ENCODE measurements at places on chromosomes 4 and X. TPM values are rescaled to one million over a fixed set of nuclear protein-coding genes. Genes with fewer than 3 reads are reported as not detected.

DNA sequence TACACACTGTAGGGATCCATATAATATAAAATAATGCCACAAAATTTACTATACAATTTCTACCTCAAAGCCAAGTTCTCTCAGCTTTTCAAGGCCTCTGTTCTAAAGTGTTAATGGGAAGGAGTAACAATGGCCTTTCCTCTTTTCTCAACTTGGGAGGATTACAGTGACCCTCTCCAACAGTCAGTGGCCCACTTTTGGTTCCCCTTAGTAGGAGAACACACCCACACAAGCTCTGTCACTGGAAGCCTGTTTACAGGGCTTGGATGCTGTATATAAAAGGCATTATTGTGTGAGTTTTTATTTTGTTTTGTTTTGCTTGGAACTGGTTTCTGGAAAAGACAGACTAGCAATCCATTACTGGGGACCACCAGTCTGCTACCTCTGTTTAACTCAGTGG is 1.8 kb downstream of the ARHGEF6 start:
- DNase-seq: no peak
- H3K4me1 ChIP-seq: no peaks in the 10 kb centered on the region
- H3K36me3 ChIP-seq: no peaks in the 10 kb centered on the region
- no peak overlapping the region for H3K4me3 ChIP-seq

DNA sequence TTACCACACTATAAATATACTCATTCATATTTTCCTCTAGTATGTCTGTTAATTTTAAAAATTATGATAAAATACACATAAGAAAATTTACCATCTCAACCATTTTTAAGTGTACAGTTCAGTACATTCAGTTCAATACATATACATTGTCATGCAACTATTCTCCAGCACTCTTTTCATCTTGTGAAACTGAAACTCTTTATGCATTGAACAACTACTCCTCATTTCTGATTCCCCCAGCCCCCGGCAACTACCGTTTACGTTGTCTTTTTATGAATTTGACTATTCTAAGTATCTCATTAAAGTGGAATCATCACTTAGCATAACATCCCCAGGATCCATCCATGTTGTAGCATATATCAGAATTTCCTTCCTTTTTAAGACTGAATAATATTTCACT is 8.7 kb downstream of the SMARCAD1 start:
- DNase-seq: no peak
- H3K4me3 ChIP-seq: no peak overlapping the region
- H3K4me1 ChIP-seq: no peaks in the 10 kb centered on the region
- H3K36me3 ChIP-seq: peaks cover 25% of the 10 kb centered on the region
- no peak overlapping the region for H3K27ac ChIP-seq
- H3K27me3 ChIP-seq: no peaks in the 10 kb centered on the region

DNA sequence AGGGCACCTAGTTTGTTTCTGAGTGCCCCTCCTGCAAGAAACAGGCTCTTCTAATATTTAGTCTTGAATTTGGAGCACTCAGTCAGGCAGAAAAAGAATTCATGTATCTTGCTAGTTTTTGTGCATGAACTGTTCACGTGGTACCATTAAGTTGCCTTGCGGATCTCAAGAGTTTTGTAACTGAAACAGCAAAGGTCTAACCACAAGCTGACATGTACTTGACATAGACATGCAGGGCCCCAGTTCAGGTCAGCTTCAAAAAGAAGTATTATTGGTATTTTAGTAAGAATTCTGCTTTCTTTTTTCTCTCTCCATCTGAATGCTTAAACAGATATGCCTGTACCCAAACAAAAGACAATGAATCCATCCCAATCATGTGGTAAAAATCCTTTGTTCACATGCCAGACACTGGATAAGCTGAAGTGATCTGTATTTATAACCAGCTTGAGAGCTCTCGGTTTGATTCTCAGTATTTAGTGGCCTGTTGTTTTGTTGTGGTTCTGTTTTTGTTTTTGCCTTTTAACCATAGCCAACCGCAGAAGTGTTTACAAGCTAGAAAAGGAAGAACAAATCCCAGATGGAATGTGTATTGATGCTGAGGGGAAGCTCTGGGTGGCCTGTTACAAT is 13.0 kb downstream of the RGN start:
- no peak for DNase-seq
- H3K27me3 ChIP-seq: no peaks in the 10 kb centered on the region
- H3K4me1 ChIP-seq: no peaks in the 10 kb centered on the region
- H3K4me3 ChIP-seq: no peak overlapping the region
- H3K27ac ChIP-seq: no peak overlapping the region
- H3K36me3 ChIP-seq: no peaks in the 10 kb centered on the region

DNA sequence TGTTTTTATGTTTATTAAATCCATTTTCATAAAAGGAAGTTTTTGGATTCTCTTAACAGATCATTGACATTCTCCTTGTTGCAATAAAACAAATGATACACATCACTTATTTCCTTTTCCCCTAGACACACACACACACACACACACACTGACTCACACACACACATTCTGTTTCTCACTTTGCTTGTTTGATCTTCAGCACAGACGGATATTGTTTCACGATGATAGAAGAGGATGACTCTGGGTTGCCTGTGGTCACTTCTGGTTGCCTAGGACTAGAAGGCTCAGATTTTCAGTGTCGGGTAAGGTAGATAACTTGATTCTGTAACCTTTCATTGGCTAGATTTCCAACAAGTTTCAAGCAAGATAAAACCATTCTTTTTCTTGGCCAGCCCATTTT is 356.8 kb downstream of the BMPR1B start:
- no peaks in the 10 kb centered on the region for H3K4me1 ChIP-seq
- no peak for DNase-seq
- no peak overlapping the region for H3K27ac ChIP-seq

The VCX2 gene
- total RNA-seq: not detected

The ZNF718 gene
- 0.32 TPM for total RNA-seq

The TMPRSS11D gene
- total RNA-seq: not detected

The CYBB gene
- total RNA-seq: 19.7 TPM
